ENCODE measurements at places on chromosomes 3 and 15.

DNA sequence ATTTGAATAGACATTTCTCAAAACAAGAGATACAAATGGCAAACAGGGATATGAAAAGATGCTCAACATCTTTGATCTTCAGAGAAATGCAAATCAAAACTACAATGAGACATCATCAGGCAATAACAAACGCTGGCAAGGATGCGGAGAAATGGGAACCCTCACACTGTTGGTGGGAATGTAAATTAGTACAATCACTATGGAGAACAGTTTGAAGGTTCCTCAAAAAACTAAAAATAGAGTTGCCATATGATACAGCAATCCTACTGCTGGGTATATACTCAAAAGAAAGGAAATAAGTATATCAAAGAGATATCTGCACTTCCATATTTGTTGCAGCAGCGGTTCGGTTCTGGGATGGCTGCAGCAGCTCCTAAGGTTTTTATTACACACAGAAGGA is 16.8 kb upstream of the LARS2 start:
- no peak for DNase-seq

GRCh38 chr3:50165910-50166538 is 10.9 kb downstream of the SEMA3F start:
- DNase-seq, result no peak

DNA sequence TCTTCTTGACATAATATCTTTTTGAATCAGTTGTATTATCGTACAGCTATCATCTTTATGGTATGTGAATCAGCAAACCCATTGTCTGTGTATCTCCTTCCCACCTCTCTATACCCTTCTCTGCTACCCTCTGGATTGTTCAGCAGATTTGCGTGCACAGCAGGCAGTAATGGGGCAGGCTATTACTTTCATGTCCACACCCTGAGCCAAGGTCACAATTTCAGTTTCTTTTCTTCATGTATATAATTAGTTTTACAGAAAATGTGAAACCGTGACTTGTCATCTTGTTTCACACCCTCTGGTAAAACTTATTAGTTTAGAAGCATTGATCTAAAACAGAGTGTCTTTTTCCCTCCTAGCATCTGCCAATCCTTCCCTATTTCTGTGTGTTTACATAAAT is 770.4 kb upstream of the SEMA6D start:
- no peak for DNase-seq

DNA sequence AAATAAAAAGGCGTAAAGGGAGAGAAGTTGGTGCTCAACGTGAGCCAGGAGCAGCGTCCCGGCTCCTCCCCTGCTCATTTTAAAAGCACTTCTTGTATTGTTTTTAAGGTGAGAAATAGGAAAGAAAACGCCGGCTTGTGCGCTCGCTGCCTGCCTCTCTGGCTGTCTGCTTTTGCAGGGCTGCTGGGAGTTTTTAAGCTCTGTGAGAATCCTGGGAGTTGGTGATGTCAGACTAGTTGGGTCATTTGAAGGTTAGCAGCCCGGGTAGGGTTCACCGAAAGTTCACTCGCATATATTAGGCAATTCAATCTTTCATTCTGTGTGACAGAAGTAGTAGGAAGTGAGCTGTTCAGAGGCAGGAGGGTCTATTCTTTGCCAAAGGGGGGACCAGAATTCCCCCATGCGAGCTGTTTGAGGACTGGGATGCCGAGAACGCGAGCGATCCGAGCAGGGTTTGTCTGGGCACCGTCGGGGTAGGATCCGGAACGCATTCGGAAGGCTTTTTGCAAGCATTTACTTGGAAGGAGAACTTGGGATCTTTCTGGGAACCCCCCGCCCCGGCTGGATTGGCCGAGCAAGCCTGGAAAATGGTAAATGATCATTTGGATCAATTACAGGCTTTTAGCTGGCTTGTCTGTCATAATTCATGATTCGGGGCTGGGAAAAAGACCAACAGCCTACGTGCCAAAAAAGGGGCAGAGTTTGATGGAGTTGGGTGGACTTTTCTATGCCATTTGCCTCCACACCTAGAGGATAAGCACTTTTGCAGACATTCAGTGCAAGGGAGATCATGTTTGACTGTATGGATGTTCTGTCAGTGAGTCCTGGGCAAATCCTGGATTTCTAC is at the start of gene RARB:
TSS of gene RARB (plus strand) at position 322 of the 847 bp plus-strand sequence. CDS start at position 791, 469 bp downstream.
- DNase-seq, result peak; percentile 67

DNA sequence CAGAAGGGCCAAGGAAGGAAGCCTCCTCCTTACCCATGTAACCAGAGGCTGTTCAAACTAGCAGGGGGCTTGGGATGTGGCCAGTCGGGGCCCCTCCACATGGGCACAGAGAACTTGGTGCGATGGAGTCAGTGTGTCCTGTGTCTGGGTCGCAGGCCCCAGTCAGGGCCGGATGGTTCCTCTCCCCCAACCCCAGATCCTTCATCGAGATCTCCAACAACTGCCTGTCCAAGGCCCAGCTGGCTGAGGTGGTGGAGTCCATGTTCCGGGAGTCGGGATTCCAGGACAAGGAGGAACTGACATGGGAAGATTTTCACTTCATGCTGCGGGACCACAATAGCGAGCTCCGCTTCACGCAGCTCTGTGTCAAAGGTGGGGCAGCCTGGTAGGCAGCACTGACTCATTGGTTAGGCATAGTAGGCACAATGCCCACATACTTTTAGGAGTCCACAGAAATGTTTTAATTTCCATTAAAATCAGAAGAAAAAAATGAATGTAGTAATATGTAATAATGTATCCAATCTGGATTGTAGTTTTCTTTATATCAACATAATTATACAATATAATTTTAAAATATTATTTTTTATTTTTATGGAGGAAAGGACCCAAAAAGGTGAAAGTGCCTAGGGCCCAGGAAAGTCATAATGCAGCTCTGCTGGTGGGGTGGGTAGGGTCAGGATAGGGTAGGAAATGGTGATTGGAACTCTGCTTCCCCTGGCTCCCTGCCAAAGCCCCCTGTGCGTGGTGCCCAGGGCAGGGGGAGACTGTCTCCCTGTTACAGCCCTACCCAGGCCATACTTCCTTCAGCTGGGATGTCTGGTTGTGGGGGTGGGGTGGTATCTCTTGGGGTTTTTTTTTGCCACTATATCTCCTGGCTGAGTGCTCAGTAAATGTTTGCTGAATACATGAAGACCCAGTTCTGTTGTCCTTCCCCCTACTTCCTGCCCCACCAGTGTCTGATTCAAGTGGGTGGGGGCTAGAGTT is 18.6 kb downstream of the DUOX1 start:
- DNase-seq, result no peak

- DNase-seq, result no peak
Observed at GRCh38 chr3:157384031-157384430, 52.6 kb upstream of the PTX3 start.

- peak; percentile 69 for DNase-seq
Observed at GRCh38 chr3:63960048-63960711, 48.0 kb upstream of the SCAANT1 start.

GRCh38 chr3:120496278-120497002 is 45.6 kb upstream of the FSTL1 start:
- no peak for DNase-seq

- DNase-seq, result no peak
Observed at GRCh38 chr3:188326968-188327367, 173.0 kb downstream of the LPP start.

DNA sequence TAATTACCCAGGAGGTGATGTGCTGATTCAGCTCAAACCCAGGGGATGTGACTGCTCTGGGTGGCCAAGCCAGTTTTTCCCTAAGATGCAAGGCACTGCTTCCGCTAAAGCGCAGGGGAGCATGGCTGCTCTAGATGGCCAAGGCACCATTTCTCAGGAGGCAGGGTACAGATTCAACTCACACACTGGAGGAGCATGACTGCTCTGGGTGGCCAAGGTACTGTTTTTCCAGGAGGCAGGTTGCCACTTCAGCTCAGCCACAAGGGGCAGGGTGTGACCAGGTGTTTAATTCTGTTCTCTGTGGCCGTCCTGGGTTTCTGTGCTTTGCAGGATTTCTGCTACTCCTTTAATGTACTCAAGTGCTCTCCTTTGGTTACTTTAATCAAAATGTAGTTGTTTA is 659.3 kb upstream of the ARRDC4 start:
- DNase-seq, result no peak

DNA sequence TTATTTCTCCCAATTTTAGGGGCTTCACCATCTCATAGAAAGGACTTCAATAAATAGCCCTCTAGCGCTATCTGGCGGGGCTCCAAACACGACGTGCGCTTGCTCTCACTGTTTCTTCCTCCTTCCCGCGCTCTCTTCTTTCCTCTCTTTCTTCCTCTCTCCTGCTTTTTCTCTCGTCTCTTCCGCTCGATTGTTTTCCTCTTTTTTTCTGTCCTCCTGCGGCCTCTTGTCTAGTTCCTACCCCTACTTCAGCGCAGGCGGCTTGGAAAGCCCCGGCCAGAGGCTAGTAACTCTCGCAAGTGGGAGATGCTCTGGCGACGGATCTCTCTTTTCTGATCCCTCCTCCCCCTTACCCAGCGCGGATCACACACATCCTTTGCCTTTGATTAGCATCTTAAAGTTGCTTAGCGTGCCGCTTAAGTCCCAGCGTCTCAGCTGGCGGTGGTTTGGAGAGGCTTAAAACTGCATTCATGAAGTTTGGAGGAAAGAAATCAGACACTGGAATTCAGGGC is 6.2 kb upstream of the MEIS2 start:
- no peak for DNase-seq

- DNase-seq, result no peak
Observed at GRCh38 chr3:147015334-147015733, 391.0 kb downstream of the ZIC4 start.

DNA sequence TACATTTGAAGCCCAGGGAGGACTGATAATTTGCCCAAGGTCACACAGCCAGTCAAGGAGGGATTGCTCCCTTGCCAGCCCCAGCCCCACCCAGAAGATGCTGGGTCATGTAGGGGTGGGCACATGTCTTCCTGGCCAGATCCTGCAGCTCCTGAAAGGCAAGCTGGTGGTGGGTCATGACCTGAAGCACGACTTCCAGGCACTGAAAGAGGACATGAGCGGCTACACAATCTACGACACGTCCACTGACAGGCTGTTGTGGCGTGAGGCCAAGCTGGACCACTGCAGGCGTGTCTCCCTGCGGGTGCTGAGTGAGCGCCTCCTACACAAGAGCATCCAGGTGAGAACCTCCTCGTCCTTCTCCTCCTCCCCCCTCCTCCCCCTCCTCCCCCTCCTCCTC is 13.2 kb downstream of the ISG20 start:
- no peak for DNase-seq

GRCh38 chr3:146221276-146221675 is 29.6 kb downstream of the PLSCR4 start:
- no peak for DNase-seq

DNA sequence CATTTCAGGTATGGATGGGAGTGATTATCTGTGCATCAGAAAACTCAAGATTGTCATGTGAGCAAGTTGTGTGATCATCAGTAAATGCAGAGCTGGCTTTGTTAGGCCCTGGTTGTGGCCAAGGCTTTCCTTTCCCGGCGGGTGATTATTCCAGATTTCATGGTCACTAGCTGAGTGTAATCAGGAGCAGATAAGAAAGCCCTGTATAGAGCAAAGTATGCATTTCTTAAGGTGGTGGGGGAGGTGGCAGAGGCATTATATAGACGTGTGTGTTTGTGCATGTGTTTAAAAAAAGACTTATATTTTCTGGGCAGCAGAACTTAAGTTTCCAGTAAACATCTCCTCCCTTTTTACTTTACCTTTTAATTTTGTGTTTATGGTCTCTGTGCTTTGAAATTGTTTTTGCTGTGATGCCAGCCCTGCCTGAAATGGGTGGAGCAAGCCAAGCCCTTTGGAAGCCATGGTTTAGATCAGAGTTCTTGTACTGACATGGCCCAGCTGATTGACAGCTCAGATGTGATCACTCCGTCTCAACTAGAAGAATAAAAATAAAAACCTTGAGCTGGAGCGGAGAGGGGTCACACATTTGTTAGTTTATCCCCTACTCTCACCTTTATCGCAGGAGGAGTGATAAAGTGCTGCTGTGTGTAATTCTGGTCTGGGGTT is 22.2 kb downstream of the SMAD3 start:
- no peak for DNase-seq

- no peak for DNase-seq
Observed at GRCh38 chr3:183160616-183161015, 1.9 kb downstream of the LAMP3 start.

DNA sequence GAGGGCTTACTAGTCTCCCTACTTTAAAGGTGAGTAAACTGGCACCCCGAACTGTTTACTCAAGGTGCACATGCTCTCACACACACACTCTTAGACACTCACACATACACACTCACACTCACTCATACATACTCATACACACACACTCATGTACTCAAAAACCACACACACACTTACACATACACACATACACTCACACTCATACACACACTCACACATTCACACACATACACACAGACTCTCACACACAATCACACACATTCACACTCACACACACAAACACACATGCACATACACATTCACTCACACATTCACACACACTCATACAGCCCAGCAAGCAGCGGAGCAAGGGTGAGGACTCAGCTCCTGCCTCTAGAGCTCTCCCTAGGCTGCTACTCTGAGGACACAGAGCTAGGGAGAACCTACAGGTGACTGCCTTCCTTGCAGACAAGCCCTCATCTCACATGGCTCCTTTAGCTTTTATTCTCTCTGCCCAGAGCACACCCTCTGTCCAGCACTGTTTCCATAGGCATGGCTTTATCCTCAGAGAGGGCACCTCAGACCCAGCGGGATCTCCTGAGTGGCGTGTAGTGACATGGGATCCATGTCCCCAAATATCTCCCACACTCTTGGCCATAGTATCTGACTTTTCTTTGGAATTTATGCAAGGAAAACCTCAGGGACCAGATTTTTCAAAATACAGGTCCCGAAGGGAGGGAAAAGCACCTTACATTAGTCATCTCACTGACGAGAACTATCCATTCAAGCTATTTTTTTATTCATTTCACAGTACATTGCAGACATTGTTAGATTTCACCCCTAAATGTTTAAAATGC is 26.2 kb upstream of the ATG7 start:
- no peak for DNase-seq

DNA sequence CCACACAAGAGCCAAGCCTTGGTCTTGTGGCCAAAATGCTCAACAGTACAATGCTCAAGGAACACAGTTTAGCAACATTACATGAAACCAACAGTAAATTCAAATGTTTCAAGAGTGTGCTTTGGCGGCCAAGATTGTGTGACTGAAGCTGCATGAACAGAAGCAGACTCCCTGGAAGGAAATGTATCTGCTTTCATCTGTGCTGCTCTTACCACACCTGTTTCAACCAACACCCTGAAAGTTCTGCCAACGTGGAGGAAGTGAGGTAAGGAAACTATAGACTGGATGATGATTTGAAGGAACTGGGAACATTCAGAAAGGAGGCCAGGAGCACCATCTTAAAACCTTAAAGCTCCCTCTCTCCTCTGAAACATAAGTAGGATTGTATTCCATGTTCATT is 55.7 kb downstream of the MB21D2 start:
- no peak for DNase-seq

- no peak for DNase-seq
Observed at GRCh38 chr3:125378762-125379161, 3.6 kb upstream of the ZNF148 start.

Measured in Kasumi-1 (cell line).